ENCODE measurements at places on chromosomes 16 and 17.

DNA sequence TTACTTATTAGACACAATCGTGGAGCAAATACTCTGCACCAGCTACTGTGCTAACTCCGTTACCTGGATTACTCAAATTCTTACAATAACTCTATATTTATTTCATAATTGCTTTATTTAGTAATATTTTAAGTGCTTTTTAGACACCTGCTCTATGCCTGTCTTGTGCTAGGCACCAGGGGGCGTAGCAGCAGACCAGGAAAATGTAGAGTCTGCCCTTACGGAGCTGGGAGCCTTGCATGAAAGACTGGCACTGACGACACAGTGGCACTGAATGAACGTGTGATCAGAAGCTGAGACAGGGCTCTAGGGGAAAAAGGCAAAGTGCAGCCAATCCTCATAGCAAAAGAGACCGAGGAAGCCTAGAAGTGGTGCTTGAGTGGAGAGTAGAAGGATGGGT lies 486.5 kb downstream of the CDH13 start:
- no peak for DNase-seq

DNA sequence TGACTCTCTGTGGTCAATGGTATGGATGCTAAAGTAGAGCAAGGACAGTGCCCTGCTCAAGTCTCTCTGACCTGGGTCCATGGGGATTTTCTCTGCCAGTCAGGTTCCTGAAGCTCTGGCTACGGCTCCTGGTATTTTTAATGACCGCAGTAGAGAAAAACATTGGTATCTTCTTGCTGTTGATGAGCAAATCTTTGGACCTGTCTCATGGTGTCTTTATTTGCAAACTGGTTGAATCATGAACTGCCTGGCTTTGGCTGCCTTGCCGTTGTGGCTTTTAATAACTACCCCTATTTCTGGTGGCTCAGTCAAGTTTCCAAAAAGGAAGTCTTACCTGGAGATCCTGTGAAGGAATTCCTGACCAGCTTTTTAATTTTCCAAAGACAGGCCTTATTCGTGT lies 8.7 kb downstream of the FAM234A start:
- no peak for DNase-seq

DNA sequence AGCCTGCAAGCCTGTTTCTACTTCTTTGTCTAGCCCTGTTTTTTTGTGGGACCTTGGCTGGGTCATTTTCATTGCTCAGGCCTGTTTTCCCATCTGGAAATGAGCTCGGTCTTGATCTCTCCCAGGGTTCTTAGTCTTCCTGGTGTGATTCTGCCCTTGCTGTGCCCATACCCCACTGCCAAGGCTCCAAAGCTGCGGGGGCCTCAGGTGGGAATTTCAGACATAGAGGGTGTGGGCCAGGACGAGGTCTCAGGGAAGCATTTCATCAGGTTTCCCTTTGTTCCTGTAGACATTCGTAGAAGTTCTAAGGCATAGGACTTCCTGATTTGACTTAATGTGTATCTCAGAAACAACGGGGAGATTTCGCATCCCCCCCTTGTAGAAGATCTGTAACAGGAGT lies 5.8 kb downstream of the MPRIP start:
- no peak for DNase-seq

DNA sequence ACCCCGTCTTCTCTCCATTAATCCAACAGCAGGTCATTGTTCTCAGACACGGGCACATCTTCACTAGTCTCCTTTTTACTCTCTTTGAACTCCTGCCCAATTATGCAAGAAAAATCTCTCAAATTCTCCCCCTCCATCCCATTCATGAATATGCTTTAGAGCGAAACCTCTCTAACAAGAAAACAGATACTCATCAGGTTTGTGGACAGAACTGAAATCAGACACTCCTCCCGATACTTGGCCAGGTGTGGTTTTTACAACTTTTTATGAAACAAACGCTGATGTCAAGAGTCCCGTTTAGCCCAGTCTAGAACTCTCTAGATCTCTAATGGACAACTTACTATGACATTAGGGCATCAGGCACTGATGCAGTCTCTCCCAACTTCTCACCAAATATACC lies 40.9 kb downstream of the PIK3R5 start:
- DNase-seq: no peak

GRCh38 chr17:70323269-70323668 lies 153.9 kb downstream of the KCNJ2 start:
- DNase-seq: no peak

Measured in T-helper 9 cell (primary cell).